ENCODE measurements at places on chromosomes 13 and 19.

DNA sequence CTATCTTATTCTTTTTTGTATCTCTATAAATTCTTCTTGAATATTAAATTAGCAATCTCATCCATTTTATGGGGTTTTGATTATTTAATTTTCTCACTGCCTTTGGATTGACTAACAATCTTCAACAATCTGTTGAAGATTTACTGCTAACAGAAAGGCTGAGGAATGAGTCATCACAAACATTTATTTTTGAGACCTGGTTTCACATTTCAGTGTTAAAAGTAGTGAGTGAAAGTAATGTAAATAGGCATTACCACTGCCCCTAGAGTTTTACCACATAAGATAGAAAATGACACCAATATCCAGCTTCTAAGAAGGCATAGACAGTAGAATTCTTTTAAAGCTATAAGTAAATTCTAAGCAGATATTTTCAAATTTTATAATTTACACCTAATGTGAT, 472.8 kb downstream of the OLFM4 start:
- no peak for DNase-seq

GRCh38 chr13:102862624-102863210, 16.9 kb downstream of the ERCC5 start:
- no peak for DNase-seq

GRCh38 chr13:112783978-112784371, 94.1 kb downstream of the ATP11A start:
- no peak for DNase-seq

DNA sequence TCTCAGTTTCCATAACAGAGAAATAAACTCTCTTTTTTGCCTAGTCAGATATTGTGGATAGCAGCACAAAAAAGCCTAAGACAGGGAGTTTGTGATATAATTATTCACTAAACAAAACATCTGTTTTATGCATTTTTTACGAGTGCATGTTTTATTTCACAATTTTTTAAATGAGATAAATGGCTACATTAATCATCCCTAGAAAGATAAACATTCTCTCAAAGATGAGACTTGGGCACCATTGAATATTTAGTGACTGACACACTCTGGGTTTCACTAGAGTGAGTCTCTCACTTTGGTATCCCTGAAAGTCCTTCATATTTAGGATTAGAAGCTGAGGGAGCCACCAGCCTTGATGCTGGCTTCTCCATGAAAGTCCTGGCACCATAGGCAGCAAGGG, 74.3 kb upstream of the LRCH1 start:
- DNase-seq = peak; percentile 44

DNA sequence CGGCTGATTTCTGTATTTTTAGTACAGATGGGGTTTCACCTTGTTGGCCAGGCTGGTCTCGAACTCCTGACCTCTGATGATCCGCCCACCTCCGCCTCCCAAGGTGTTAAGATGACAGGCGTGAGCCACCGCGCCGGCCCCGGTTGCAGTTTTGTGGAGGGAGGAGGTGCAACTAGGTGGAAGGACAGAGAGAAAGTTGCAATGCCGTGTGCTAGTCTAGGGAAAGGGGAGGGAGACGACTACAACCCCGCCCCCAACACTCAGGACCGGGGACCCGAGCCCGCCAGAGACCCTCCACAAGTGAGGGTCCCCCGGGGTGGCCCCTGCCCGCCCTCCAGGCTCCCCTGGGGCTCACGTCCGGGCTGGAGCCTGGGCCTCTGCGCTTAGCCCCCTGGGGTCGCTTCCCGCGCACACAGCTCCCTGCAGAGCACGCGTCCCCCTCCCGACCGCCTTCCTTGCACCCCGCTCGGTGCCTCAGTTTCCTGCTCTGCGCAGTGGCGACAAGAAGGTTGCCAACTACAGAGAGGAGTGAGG, 1.2 kb upstream of the ARID3A start:
- peak; percentile 43 for DNase-seq

DNA sequence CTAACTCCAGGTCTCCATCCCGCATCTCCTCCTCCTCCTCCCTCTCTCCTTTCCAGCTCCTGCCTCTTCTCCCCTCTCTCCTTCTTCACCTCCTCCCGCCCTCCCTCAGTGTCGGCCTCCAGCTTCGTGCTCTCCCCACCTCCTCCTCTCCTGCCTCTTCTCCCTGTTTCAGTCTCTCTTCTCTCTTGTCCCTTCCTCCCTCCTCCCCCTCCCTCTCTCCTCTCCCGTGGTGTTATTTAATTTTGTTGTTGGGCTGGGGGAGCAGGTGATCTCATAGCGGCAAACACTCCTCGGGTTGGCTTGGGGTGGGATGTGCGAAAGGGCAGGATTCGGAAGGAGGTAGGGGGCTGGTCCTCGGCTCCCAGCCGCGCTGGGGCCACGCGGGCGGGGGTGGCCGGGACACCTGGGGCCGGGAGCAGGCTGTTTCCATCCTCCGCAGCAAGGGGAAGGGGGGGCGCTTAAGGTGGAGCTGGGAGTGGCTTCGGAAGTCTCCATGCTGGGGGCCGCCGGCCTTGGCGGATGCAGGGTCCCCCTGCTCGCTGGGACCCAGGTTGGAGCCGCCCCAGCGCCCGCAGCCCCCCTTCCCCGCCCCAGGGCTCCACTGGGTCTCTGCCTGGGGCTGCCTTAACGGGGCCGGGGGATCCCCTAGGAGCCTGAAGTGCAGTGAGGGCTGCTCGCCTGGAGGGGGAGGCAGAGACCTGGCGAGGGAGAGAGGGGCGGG, at the start of gene CA11:
Gene CA11, minus strand, starts transcription at position 187 of the 721 bp plus-strand sequence. CDS start 555 bp downstream, outside the sequence.
- peak; percentile 74 for DNase-seq

DNA sequence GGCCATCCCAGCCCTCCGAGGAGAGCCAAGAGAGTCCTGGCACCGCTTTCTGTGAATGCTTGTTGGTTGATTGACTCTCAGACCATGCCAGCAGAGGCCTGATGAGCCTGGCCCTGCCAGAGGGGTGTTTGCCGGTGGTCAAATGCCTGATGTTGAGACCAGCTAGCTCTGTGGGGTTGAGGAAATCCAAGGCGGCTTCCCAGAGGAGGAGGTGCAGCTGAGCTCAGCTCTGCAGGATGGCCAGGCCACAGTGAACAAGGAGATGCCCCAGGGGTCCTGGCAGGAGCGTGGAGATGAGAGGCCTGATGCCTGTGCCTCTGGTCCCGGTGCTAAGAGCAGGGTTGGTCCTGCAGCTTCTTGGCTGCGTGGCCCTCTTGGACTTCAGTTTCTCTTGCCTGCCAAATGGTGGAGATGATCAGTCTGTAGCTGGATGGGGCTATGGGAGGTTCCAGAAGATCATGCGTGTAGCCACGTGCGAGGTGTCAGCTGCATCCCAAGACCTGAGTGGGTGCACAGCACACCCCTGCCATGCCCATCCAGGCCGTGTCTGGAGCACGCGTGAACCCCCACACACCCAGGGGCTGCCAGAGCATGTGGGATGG, 16.8 kb downstream of the NFIC start:
- no peak for DNase-seq

DNA sequence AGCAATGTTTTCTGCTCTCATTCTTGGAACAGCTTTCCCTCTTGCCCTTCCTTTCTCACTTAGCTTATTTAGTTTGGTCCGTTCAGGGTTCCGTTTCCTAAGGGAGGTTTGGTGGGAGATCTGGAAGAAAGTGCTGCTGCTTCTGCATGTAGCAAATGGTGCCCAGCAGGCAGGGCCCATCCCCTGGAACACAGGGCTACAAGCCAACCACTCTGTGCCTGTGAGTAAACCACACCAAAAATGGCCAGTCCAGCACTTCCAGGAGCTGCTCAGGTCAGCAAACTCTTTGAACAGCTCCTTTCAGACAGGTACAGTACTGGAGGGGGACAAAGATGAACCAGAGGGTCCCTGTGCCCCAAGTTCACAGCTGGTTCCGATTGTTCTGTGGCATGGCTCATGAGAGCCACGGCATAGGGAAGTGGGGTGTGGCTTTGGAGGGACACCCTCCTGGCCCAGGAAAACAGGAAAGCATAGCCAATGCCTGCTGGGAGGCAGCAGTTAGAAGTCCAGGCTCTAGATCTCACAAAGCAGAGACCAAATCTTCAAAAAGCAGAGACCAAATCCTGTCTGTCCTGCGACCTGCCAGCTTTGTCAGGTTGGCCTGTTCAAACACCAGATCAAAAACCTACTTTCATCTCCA, 39.5 kb downstream of the FAM124A start:
- no peak for DNase-seq

- no peak for DNase-seq
Observed at GRCh38 chr19:47660435-47660832, 51.5 kb downstream of the BICRA start.

DNA sequence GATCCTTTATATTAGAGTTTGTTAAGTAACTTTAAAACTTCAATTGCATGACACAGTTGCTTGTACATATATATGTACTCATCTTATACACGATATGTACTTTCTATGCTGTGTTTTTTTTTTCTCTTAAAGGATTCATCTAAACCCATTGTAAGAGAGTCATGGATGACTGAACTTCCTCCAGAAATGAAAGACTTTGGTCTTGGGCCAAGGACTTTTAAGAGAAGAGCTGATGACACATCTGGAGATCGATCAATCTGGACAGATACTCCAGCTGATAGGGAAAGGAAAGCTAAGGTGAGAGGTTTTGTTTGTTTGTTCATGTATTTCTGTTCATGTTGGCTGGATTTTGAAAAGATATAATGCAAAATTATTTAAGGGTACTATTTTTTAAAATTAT, 26.0 kb downstream of the GPALPP1 start:
- no peak for DNase-seq

DNA sequence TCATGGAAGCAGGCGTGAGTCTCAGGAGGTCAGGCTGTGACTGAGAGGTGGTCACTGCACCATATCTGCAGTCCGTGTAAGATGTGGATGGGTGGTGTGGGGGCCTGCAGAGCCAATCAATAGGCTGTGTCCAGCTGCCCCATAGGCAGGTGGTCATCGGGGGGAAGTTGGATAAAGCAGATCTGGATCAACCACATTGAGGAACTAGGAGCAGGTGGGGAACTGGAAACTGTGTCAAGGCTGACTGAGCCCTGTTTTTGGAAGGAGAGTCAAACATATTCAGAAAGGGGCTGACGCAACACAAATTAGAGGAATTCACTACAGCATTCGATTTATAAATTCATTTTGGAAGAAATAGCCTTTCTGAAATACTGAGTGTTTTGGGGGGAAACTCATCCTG, 15.0 kb downstream of the CLEC4M start:
- DNase-seq = no peak

GRCh38 chr13:29117663-29118062, 297.5 kb downstream of the MTUS2 start:
- DNase-seq = no peak

DNA sequence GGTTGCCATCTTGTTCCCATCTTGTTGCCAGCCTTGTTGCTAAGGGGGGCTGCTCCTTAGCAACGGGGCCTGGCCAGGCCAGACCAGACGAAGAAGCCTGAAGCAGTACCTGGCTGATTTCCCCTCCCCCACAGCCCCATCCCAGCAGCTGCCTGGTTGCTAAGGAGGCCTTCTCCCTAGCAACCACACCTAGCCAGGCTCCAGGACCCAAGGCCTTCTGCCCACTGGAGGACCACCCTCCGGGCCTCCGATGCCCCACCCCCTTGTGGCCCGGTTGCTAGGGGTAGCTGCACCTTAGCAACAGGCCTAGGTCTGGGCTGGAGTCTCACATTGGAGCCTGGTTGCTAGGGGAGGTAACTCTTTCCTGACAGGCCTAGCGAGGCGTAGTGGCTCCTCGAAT, 3.9 kb downstream of the PRRG2 start:
- DNase-seq = no peak

- DNase-seq = no peak
Observed at GRCh38 chr19:36572593-36573019, 486 bp downstream of the ZNF529 start.

DNA sequence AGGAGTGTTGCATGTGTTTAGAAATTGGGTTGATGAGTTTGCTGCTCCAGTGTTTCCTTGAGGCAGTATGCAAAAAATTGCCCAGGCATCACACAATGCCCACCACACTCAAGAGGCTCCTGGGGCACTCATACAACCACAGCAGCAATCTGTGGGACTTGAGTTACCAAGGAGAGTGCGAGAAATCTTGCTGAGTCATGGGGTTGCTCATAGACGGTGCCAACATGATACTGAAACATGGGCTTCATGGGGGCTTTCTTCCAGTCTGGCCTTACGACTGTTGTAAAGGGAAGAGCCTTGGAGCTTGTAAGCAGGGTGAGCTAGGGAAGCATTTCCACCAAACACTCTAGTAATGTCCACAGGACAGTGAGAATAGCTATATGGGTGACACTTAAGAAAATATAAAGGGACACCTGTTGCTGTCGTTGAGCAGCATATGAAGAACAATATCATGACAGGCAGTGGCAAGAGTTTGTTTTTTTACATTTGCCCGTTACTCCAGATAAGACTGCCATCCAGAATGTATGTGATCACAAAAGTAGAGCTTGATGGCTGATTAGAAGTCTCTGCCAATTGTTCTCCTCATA, 1237.4 kb downstream of the UQCRFS1 start:
- no peak for DNase-seq

- DNase-seq = peak; percentile 57
Observed at GRCh38 chr13:102729560-102730270, 34.9 kb upstream of the METTL21C start.

GRCh38 chr19:3117716-3118115, 18.1 kb upstream of the GNA15 start:
- no peak for DNase-seq

DNA sequence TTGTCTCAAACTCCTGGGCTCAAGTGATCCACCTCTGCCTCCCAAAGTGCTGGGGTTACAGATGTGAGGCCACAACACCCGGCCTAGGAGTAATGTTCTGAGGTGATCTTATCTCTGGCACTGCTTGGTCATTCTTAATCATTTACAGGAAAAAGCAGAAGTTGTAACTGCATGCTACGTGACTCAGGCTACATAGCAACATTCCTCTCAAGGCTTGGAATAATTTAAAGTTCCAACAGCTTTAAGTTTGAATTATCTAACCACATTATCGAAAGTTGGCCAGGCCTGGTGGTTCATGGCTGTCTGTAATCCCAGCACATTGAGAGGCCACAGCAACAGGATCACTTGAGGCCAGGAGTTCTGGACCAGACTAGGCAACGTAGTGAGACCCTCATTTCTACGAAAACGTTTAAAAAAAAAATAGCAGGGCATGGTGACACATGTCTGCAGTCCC, 3.9 kb upstream of the B9D2 start:
- DNase-seq = peak; percentile 89

- no peak for DNase-seq
Observed at GRCh38 chr13:80161219-80161618, 179.7 kb downstream of the SPRY2 start.

GRCh38 chr19:1000095-1000494, at the start of gene GRIN3B:
Gene GRIN3B, plus strand, starts transcription at chr19:1000419. Its CDS starts 19 bp downstream, at chr19:1000438.
- DNase-seq = peak; percentile 85

GRCh38 chr19:41225238-41226052, 6.4 kb downstream of the AXL start:
- peak; percentile 100 for DNase-seq

DNA sequence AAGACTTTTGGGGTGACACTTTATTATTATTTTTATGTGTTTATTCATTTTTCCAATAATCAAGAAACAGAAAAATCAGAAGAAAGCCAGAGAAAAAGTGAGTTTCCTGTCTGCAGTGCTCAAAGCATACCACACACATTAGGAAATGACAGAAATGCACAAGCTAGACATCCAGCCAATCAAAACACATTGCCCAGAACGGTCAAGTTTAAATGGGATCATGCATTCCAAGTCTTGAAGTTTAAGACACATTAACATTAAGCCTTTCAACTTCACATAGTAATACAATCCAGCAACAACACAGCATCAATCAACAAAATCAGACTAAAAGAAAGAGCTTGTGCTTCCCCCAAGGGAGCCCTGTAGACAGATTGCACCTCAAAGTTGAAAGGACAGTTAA, 28.7 kb upstream of the MEDAG start:
- peak; percentile 72 for DNase-seq

- no peak for DNase-seq
Observed at GRCh38 chr13:112687836-112688559, 1.8 kb upstream of the ATP11A start.

GRCh38 chr13:76693086-76693485, 193.1 kb downstream of the KCTD12 start:
- DNase-seq = no peak

GRCh38 chr19:33767898-33768413, 28.7 kb upstream of the KCTD15 start:
- peak; percentile 35 for DNase-seq

Data from foreskin fibroblast (primary cell).